ENCODE measurements at places on chromosomes 3 and 15.

DNA sequence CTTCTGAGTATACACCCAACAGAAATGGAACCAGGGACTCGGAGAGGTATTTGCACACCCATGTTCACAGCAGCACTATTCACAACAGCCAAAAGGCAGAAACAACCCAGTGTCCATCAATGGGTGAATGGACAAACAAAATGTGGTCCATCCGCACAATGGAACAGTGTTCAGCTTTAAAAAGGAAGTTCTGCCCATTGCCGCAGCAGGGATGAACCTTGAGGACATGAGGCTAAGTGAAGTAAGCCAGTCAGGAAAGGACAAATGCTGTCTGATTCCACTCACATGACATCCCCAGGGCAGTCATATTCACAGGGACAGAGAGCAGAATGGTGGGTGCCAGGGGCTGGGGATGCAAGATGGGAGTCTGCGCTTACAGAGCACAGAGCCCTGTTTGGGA is 7.5 kb downstream of the IQSEC1 start:
- no peak for DNase-seq

DNA sequence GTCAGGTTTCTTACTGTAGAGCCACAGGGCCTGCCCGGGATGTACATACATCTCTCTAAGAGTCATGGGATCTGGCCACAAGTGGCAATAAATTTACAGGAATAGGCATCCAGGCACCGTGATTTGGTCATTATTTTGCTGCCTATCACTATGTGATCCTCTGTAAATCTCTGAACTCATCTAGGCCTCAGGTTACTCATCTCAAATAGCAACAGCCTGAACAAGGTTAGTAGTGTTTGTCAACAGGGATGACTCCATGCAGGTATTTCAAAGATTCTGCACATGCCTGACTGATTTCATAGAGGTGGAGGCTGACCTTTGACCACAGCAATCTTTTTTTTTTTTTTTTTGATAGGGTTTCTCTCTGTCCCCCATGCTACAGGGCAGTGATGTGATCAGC is 88.8 kb upstream of the TBL1XR1 start:
- no peak for DNase-seq

- DNase-seq = no peak
These were observed 86.8 kb downstream of the CYP19A1 start for GRCh38 chr15:51251556-51251955.

GRCh38 chr3:81033684-81034083 is 727.8 kb downstream of the GBE1 start:
- no peak for DNase-seq

DNA sequence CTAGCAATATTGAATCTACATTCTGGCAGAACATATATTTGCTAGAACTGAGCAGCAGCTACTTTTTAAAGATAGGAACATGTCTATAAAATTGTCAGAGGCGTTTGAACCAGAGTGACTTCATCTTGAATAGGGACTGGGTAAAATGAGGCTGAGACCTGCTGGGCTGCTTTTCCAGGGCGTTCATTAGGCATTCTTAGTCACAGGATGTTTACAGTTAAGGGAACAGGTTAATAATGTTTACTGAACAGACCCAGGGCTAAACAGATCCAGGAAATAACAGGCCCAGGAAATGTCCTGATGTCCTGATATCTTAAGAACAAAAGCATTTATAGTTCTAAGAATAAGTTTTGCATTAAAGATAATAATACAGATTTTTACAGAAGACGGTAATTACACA is 34.5 kb upstream of the B3GALNT1 start:
- DNase-seq = no peak

DNA sequence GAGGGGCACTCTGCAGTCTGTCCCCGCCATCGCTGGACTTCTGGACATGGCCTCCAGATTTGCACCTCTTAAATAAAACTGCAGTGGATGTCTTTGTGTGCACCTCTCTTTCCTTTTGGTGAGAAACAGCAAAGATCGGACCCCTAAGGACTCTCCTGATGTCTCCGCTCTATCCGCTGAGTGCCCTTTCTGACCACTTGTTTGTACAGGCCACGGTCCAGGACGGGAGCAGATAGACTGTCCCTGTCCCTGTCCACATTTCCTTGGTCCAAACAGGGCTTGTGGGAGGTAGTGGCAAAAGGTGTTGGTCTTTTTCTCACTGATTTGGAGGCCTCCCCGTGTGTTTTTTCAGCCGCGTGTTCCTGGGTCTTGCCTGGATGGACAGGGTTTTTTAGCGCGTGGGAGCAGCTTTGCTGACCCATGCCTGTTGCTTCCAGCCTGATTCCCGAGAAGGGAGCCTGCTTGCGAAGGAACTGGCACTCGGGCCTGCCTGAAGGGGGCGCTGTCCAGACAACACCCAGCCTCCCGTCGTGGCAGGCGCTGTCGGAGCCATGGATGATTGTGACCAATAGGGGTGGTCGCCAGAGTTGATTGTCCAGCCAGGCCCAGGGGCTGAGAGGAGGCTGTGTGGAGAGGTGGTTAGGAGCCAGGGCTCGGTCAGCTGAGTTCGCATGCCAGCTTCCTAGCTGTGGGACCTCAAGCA is 13.2 kb upstream of the STAB1 start:
- no peak for DNase-seq

- no peak for DNase-seq
These were observed 325.0 kb downstream of the OTOL1 start for GRCh38 chr3:161821591-161821990.

GRCh38 chr3:189898559-189899153 is 222.0 kb downstream of the P3H2 start:
- no peak for DNase-seq

GRCh38 chr15:52731004-52731403 is 51.8 kb upstream of the ATOSA start:
- DNase-seq = no peak

GRCh38 chr3:34008836-34009809 is 210.7 kb downstream of the PDCD6IP start:
- no peak for DNase-seq

GRCh38 chr3:33187368-33187634 is 31.3 kb downstream of the SUSD5 start:
- DNase-seq = no peak

- no peak for DNase-seq
These were observed 454.4 kb upstream of the RASGRP1 start for GRCh38 chr15:39018966-39019365.

GRCh38 chr3:21989341-21990042 is 238.5 kb upstream of the ZNF385D start:
- DNase-seq = no peak

GRCh38 chr15:98807262-98807661 is 158.9 kb downstream of the IGF1R start:
- no peak for DNase-seq

DNA sequence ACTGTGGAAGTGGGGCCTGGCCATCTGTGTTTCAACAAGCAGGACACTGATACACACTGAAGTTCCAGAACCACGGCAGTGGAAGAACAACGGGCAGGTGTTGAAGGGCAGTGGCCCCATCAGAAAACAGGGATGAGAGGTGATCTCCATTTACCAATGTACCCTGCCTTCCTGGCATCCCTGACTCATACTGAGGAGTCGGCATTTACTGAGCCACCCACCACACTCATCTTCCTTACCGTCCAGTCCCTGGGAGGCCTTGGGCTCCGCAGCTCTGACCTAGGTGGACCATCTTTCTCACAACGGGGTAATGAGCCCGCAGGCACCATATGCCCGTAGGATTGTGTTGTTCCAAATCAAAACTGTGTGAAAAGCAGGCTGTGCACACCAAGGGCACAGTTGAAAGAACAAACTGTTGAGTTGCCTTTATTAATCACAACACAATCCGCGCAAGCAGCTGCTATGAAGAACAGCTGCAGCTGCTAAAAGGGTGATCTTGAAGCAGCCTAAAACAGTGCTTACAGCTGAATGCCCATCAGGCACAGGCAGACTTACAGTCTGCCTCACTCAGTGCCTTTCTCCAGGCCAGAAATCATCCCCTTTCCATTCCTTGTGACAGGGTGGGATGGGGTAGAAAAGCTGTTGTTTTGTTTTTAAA is 12.9 kb downstream of the MB21D2 start:
- DNase-seq = no peak

DNA sequence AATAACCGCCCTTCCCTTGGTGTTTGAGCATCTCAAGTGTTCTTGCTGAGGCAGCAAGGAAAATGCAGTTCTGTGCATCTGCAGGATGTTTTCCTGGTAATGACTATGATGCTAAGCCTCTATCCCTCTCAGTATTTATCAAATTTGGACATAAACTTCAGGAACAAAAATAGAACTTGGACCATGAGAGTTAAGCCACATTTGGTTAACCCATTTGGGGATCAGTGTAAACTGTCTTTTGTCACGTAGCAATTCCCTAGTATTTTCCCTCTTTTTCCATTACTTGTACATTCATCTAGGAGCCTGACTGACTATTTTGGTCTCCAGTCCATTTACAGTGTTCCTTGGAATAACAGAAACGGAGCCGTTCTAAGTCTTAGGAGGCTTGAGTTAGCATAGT is 250.8 kb downstream of the RBMS3 start:
- DNase-seq = no peak

DNA sequence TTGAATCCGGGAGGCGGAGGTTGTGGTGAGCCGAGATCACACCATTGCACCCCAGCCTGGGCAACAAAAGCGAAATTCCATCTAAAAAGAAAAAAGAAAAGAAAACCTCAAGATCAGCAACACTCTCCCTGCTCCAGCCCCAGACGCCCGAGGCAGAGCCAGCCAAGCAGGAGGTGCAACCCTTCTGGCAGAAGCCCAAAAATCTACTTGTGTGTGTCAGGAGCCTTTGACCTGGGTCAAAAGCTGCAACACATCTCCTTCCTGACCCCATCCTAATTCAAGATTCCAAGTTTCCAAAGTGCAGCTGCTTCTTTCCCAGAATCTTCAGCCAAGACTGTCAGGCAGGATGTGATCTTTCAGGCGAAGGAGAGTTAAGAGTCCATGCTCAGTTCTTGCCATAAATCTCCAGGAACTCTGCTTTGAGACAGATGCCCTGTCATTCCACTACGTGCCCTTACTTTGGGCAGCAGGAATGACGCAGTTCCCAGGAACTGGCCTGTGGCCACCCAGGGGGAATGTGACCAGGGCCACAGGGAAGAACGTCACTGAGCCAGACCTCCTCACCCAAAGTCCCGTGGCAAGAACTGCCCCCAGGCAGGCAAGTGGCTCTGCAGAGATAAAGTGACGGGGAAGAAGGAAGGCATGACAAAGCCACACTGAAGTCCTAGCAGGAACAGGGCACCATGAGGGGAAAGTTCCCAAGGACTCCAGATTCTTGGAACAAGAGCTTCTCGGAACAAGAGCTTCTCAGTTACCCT is 39.4 kb downstream of the SH3BP5 start:
- DNase-seq = no peak

GRCh38 chr3:77204788-77205187 is 164.9 kb downstream of the ROBO2 start:
- DNase-seq = no peak

- peak; percentile 50 for DNase-seq
These were observed 730 bp downstream of the HIGD1A start for GRCh38 chr3:42803414-42804105.

- DNase-seq = no peak
These were observed 235.5 kb upstream of the THRB start for GRCh38 chr3:24730173-24730572.

GRCh38 chr15:59814409-59814808 is 125.3 kb upstream of the BNIP2 start:
- no peak for DNase-seq

- no peak for DNase-seq
These were observed 2.9 kb downstream of the FMN1 start for GRCh38 chr15:33191591-33191990.
